ENCODE measurements at places on chromosomes 12 and 14. TPM values are rescaled to one million over a fixed set of nuclear protein-coding genes. Genes with fewer than 3 reads are reported as not detected.

- DNase-seq = no peak
Measured at GRCh38 chr14:92846162-92846897, 52.2 kb downstream of the GOLGA5 start.

- no peak for DNase-seq
Measured at GRCh38 chr12:109919456-109919855, 19.4 kb downstream of the TCHP start.

DNA sequence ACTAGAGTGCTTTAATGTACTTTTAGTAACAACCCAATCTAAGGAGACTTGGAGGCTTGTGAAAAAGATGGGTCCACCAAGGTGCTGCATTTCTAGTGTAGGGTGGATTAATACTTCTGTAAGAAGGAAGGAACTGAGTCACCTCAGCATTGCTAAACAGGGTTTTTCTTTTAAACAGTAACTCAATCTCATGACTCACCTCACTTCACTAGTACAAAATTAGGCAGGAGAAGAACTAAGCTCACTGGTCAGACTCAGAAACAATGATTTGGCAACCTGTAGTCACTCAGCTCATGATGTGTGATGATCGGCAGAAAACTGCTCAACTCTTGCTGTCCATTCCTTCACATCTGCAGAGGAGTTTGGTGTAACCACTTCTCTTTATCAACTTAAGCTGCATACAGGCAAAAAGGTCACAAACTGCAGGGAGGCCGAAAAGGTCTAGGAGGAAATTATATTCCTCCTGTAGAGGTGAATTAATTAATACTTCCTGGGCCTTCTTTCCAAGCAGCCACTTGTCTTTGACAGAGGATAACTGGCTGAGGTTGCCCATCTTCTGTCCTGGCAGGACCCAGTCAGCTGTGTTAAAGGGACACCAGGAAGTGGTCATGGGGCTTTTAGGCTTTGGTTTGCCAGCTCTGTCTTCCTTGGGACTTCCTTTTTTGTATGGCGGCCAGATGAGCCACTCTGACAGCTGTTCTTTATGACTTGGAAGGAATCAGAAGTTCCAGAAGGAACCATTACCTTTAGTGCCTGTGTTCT lies 466.9 kb downstream of the FUT8 start:
- no peak for DNase-seq

GRCh38 chr12:9707864-9708808 lies 24.8 kb downstream of the CLECL1 start:
- no peak for DNase-seq

NDRG2 gene
- 335 TPM for total RNA-seq

DNA sequence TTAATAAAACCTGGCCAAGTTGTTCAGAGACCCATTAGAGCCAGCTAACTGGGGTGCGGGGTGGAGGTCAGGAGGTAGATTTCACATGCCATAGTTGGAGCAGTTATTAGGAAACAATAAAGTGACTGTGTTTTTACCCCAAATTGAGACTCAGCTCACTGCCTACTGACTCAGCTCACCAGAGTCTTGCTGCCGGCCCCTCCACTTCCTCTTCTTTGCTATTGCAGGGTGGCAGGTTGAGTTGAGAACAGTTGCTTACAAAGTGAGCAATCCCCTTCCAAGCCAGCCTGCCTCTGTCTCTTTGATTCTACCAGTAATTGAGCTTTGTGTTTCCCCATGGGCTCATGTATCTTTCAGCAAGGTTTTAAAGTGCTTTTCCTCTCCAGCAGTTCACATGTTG lies 12.9 kb downstream of the ST8SIA1 start:
- no peak for DNase-seq

- no peak for DNase-seq
Measured at GRCh38 chr14:69270795-69271708, 11.1 kb downstream of the GALNT16 start.

RBMS2 gene
- total RNA-seq = 28.5 TPM

BEGAIN gene
- 0.93 TPM for total RNA-seq

DNA sequence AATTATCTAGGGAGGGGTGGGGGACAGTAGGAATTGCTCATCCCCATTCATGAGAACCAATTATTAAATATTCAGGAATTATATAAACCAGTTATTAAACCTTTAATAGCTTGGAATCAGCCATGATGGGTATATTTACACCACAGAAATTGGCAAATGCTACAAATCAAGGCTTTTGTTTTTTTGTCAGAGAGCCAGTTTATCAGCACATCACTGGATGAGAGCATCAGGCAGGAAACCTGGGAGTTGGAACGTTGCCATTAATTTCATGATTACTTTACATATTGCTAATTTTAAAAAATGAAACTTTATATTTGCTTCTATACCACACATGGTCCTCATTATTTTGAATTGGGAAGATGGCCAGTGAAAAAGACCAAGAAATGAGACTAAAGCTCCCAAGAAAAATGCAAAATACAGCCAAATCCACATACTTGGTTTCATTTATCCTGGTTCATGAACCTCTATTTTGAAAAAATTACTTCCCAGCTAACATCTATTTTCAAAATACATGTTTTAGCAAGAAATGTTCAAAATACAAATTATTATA lies 48.4 kb downstream of the ATL1 start:
- DNase-seq = no peak

DNA sequence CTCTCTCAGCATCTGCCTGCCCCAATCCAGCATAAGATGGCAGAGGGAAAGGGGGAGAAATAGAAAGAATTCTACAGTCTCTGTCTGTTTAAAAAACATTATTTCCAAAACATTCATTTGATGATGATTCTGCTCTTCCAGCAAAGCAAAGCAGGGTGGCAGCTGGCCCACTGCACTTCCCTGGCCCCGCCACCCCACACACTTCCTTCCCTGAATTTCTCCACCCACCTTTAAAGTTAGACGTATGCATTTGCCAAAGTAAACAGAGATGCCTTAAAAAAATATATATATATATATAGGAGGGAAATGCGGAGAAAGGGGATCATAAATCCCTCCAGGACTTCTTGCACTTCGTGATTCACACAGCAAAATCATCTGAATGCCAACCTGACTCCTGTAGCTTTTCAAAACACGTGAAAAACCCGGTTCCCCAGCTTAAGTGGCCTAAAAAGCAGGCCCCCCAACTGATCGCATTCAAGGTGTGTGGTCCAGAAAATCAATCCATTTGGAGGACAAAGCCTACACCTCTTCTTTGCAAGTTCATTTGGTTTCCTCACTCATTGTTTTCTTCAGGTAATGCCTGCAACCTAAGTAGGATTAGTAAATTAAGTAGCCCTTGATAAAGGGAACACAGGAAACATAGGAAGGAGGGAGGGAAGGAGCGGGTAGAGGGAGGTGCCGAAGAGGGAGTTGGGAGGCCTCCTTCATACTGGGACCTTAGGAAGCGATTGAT lies 68.8 kb downstream of the LLPH start:
- no peak for DNase-seq

ADAMTS20 gene
- not detected for total RNA-seq

DNA sequence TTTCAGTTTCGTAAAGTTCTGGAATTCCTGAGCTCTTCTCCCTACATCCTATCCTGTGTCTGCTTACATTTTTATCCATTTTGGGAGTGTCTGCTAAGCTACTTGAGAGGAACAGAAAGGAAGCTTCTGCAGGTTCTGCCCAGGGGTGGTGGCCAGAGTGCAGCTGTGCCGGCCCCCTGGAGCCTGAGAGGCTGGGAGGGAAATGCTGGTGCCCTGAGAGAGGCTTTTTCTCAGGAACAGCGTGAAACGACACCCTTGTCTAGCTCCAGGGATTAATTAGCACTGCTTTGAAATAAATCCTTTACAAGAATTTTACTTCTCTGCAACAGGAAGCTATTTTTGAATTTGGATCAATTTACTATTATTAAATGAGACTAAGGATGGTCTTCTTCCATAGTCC lies 165.4 kb downstream of the SLC15A5 start:
- DNase-seq = no peak

ZDHHC22 gene
- total RNA-seq = not detected

DNA sequence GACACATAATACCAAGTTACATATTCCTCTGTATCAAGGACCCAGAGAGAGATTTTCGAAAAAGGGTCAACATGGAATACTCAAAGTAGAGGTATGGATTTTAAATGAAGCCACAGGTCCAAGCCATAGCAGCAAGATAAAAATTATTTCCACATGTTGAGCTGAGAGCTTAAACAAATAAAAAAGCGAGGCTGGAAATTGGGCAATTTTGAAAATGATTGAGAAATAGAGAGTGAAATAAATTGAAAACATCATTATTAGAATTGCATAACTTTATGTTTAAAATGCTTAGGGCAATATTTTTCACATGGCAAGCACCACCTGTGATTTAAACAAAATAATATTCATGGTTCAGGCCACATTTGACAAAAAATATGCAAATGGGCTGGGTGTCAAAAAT lies 1251.0 kb upstream of the USP15 start:
- DNase-seq = no peak

CGRRF1 gene
- 17.4 TPM for total RNA-seq

IRAK3 gene
- total RNA-seq = 12.3 TPM

- DNase-seq = no peak
Measured at GRCh38 chr12:22287101-22287500, 47.4 kb downstream of the ST8SIA1 start.

LUM gene
- total RNA-seq = 196 TPM

IQSEC3 gene
- 0.67 TPM for total RNA-seq

DNA sequence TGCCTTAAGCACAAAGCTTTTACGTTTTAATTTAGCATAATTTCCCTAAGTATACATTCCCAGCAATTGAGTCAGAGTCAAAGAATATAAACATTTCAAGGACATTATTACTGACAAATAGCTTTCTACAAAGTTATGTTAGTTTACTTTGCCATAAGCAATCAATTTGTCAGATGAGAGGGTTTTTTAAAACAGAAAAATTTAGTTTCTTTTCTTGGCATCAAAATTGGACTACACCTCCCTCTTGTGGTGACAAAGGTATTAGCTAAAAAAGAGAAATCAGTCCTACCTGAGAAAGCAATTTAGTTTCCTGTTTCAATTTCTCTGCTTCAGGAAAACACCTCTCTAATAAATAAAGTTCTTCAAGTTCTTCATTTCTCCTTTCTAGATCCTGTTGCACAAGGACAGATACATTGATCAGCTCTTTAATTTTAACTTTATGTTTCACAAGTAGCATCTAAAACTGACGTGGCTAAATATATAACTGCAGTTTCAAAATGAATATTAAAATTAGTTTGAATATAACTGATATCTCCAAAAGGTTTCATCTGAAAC lies 39.9 kb downstream of the DNAI7 start:
- DNase-seq = no peak

PRB2 gene
- not detected for total RNA-seq

DNA sequence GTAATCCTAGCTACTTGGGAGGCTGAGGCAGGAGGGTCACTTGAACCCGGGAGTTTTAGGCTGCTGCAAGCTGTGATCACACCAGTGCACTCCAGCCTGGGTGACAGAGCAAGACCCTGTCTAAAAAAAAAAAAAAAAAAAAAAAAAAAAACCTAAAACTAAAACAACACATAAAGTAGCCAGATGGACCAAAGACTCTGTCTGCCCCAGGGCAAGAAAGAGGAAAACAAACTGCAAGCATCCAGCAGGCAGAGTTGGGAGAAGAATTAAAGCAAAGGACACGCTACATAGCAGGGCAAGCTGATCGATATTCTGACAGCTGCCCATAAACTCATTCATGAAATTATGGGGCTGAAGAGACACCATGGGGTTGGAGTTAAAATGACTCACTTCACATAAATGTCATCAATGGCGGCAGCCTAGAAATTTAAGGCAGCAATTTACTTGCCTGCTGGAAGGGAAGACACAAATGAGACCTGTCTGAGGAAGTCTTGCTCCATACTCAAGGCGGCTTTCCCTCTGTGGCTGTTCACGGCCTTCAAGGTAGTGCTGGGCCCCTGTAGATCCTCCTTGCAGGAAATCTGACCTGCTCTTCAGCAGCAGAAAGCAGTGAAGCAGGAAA lies 259.1 kb upstream of the FKBP4 start:
- no peak for DNase-seq

- DNase-seq = no peak
Measured at GRCh38 chr14:34628681-34629135, 1.2 kb downstream of the SNX6 start.

GRCh38 chr12:13030541-13031291 lies 13.5 kb upstream of the FAM234B start:
- DNase-seq = no peak

PAH gene
- total RNA-seq = not detected

DNA sequence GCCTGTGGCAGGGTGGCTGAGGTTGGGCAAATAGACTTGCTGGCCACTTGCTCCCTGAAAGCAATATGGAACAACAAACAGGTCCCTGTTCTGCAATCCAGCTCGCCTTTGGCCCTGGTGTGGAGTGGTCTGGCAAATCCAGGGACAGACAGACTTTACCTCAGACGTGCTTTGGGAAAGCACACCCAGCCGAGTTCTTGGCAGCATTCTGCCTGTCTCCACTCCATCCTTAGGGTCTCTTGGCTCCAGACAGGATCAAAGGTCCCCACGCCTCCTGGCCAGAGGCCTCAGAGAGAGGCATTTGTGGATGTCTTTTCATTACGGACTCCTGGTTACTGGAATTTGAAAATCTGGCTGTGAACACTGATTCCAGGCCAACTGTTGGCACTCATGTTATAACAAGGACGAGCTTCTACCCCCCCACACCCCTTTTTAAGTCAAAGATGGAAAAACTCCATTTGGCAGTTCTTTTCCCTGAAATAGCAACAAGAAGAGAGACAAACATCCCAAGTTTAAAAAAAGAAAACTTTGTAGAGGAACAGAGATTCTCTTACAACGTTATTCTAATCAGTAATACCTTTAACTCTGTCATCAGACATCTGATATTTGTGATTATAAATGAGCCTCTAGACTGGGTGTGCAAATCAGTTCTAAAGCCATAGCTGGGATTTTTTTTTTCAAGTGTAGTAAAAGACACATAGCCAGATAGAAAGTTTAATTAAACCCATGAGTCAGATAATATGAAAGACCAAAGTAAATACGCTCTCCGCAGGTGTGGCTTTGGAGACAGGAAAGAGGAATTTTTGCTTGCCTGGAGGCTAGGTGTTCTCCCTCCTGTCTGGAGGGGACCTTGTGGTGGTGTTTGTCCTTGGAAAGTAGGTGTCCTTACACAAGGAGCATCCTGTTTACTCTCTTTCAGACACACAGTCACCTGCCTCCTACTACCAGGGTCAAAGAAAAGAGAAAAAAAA lies 60.7 kb downstream of the GALNT8 start:
- DNase-seq = peak; percentile 68

CCDC196 gene
- total RNA-seq = not detected

GRCh38 chr14:36805131-36805559 lies 143.5 kb downstream of the PAX9 start:
- peak; percentile 68 for DNase-seq

- peak; percentile 56 for DNase-seq
Measured at GRCh38 chr12:110744151-110744571, 1.5 kb upstream of the PPP1CC start.

CACNA2D4 gene
- 4.1 TPM for total RNA-seq

MGP gene
- 287 TPM for total RNA-seq

INF2 gene
- 21.9 TPM for total RNA-seq

DPPA3 gene
- total RNA-seq = not detected

OTX2 gene
- not detected for total RNA-seq

DNA sequence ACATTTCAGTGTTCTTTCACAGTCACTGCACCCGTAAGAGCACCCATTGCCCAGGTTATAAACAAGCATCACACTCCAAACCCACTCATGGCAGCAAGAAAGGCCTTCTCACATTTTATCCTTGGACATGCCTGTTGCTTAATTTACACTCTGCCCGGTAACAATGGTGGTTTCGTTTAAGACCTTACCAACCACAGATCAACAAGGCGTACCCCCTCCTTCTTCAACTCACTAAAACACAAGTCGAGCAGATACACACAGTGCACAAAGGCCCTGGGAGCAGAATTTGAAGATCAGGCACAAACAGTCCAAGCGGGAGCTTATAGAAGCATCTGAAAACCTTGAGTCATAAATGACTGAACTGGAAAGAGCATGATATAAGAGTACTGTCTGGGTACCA lies 98.1 kb downstream of the GALC start:
- DNase-seq = no peak

- DNase-seq = no peak
Measured at GRCh38 chr14:102646615-102647014, 54.2 kb downstream of the RCOR1 start.

Measured in right atrium auricular region (tissue), 2 donors.